ENCODE measurements at places on chromosomes 5 and 9. TPM values are rescaled to one million over a fixed set of nuclear protein-coding genes. Genes with fewer than 3 reads are reported as not detected.
A peak's percentile ranks its signal among the peaks of the same experiment; 100 is the strongest.

- DNase-seq: no peak
Observed at GRCh38 chr5:11355491-11355890, 548.8 kb downstream of the CTNND2 start.

The IFNA21 gene
- total RNA-seq: not detected

DNA sequence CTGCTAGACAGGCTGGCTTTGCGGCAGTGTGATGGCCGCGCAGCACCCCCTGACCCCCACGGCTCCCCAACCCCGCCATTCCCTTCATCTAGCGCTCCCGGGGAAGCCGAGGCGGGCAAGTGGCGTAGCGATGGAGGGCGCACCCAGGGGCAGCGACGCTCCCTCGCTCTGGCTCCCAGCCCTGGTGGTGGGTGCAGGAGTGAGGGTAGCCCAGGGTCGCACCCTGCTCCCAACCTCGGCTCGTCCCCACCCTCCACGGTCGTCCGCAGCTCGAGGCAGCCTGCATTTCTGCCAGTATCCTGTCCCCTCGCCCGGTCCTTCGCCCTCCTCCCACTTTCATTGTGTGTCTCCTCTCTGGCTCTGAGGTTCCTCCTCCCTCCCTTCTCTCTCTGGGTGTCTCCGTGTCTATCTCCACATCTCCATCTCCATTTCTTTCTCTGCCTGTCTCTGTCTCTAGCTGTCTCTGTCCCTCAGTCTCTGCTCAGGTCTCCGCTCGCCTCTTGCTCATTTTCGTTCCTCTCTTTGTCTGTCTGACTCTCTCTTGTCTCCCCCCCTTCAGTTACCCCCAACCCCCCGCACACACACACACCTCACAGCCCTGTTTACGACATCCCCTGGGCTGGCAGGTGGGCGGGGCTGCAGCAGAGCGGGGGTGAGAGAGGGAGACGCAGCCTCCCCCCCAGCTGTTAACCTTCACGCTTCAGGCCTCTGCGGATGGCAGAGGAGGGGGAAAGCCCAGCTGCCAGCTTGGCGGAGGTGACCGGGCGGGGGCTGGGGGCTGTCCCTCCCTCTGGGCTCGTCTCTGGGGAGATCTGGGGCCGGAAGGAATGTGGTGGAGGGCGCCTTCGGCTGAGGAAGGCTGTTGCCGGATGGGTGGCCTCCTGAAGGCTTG is 48.7 kb upstream of the PSD2 start:
- DNase-seq: peak; percentile 70

DNA sequence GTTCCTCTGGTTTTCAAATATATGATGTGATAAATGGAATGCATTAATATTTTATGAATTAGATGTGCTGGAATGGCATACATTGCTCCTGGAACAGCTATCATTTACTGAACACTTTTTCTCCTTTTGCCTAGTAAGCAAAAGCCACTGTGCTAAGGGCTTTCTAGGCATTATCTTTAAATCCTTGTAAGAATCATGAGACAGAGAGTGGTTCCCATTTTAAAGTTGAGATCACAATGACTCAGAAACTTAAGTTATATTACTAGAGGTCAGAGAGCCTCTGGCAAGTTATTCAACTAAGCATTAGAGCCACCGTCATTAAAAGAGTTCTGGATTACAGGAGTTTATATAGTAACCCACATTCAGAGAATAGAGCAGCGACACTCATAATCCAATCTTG is 26.7 kb upstream of the FSD1L start:
- DNase-seq: no peak

- DNase-seq: no peak
Observed at GRCh38 chr9:137626464-137626863, 7.7 kb downstream of the EHMT1 start.

DNA sequence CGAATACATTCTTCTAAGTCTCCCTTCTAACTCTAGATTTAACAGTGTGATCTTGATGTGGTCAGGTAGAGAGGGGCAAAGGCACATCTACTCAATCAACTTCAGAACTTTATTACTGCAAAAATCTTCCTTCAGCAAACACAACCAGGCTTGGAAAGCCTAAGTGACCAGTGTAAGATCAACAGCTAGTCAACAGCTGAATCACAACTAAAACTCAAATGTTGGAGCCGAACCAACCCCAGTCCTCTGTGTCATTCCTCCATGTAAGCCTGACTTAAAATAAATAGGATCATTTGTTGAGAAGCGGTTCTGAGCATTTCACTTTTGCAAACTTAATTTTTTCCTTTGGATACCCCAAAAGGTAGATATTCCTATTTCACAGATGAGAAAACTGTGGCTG is 352.7 kb downstream of the EBF1 start:
- DNase-seq: no peak

DNA sequence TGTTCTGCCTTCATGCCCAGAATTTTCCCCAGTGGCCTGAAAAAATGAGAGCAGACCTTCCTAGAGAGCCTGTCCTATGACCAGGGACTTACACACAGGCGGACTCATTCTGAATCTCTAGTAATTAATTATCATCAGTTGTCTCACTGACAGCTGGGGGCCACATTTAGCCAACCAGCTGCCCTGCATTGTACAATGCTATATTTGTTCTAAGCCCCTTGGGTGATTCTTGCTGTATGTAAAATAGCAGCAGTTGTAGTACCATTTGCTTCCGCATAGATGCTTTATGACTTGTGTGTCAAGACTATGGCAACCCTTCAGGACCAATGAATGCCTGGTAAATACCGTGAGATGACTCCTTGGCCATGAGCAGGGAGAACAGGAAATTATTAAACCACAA is 415.4 kb upstream of the SEMA6A start:
- DNase-seq: no peak

The PAPPA gene
- total RNA-seq: 0.28 TPM

GRCh38 chr9:545480-545879 is 296.0 kb upstream of the DMRT1 start:
- no peak for DNase-seq

The GRXCR2 gene
- total RNA-seq: 0.05 TPM
